ENCODE measurements at places on chromosomes 4 and X. TPM values are rescaled to one million over a fixed set of nuclear protein-coding genes. Genes with fewer than 3 reads are reported as not detected.

DNA sequence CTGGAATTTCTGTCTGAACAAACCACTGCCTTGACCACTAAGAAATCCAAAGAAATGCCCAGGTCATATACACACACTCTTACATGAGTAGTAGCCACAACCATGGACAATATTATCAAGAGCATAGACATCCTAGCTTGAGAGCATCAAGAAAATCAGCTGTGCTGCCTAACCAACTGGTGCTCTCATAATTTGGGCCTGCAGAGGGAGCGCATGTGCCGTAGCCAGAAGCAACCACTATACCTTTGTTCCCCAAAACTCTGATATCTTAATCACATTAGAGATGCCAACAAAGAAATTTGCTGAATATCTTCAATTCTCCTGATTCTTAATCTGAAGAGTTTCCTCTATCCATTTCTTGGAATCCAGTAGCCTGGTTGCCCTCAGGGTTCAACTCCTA is 163.6 kb downstream of the ZNF674 start:
- DNase-seq, result no peak

GRCh38 chr4:106369456-106370060 is 980 bp upstream of the GIMD1 start:
- peak; percentile 86 for DNase-seq

Gene HERC3
- total RNA-seq, result 27.6 TPM

Gene USP9X
- total RNA-seq, result 98.4 TPM

Gene JCHAIN
- total RNA-seq, result 14.1 TPM

Gene CXorf65
- not detected for total RNA-seq

Measured in fibroblast of lung (primary cell).